Smooth muscle cell of the brain vasculature (primary cell): ENCODE measurements at places on chromosomes 5 and 9.

DNA sequence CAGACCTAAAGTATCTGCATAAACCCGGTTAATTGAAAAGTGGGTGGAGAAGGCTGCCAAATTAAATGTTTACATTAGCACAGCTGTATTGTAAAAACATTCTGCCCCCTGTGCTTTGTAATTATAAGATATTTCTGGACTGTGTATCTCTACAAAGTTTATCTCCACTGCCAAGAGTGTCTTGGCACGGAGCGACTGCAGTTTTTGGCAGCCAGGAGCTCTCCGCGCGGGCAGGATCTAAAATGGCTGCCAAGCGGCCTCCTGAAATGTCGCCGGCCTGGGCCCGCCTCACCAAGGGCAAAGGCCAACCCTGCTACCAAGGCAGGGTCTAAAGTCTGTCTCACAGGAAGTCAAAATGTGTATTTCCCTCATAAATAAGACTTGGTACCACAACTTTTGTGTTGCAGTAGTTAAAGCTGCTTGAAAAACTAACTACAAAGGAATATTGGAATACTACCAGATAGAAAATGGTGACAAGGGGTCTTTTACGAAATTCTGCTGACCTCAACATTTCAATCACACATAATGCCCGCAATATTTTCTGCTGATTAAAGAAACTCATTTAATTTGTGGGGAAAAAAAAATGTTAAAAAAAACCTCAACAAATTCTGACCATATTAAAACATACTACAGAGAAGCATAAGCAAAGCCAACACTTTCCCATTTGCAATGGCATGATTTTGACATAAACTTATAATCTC, 110.4 kb downstream of the NFIB start:
- DNase-seq = no peak

- no peak for DNase-seq
Observed at GRCh38 chr5:140677947-140678346, 4.6 kb upstream of the DND1 start.

GRCh38 chr9:114666851-114667250, 9.2 kb upstream of the TEX53 start:
- no peak for DNase-seq

DNA sequence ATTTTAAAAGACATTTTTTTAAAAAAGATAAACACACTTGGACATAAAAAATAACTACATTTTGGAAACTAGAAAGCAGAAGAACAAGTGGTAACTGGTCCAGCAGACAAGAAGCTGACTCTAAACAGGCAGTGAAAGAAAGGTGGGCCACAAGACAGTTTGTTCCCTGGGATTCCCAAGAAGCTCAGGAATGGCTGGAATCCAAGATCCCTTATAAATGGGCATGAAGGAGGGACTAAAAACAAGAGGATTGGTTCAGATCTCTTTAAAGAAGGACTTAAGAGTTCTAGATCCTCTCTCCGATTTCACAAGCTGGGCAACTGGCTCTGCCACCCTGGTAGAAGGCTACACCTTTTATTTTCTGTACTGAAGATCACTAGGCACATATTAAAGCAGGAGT, 102.8 kb downstream of the ARL15 start:
- no peak for DNase-seq

- no peak for DNase-seq
Observed at GRCh38 chr5:71934322-71934721, 173.0 kb upstream of the MAP1B start.
